Neural progenitor cell (in vitro differentiated cells): ENCODE measurements at places on chromosomes 3 and 15. TPM values are rescaled to one million over a fixed set of nuclear protein-coding genes. Genes with fewer than 3 reads are reported as not detected.

ST3GAL6 gene
- total RNA-seq, result 13.5 and 18.6 TPM in 2 replicates

FAM81A gene
- total RNA-seq, result 0.41 and 0.87 TPM in 2 replicates

ADGRG7 gene
- total RNA-seq, result not detected in 2 replicates

LDHAL6B gene
- not detected in 2 replicates for total RNA-seq

EOMES gene
- total RNA-seq, result not detected in 2 replicates

CMTM6 gene
- 62.0 and 70.2 TPM in 2 replicates for total RNA-seq

DAPK2 gene
- 5.4 and 9.7 TPM in 2 replicates for total RNA-seq

AP3B2 gene
- 0.97 and 1.7 TPM in 2 replicates for total RNA-seq

LNP1 gene
- total RNA-seq, result 17.9 and 26.5 TPM in 2 replicates

STRIT1 gene
- total RNA-seq, result not detected in 2 replicates

GRCh38 chr15:73752806-73753193 is 351 bp downstream of the INSYN1 start:
- peak; percentile 77 for DNase-seq

DNA sequence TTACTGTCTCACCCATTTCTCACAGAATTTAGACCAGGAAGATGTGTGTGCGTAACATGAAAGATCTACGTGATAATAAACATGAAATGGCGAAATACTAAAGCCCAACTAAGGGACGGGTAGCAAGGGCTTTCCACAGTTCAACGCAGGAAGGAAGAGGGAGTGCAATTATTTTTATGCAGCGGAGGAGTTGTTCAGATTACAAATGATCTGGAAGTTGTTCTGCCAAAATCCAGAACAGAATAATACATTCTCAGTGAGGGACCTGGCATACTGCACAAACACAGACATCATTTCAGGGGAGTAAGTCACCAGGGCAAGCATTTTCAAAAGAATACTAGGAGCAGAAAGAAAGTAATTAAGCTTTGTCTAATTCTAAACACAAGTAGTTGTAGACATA is 133.6 kb upstream of the RAP2B start:
- no peak for DNase-seq

DNA sequence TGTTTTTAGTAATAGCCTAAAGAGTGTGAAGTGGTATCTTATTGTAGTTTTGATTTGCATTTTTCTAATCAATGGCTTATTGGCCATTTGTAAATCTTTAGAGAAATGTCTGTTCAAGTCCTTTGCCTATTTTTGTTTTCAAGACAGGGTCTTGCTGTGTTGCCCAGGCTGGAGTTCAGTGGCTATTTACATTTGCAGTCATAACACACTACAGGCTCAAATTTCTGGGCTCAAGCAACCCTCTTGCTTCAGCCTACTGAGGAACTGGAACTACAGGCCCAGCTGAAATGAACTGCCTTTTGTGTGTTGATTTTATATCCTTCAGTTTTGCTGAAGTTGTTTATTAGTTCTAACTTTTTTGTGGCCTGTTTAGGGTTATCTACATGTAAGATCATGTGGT is 27.9 kb downstream of the BSN start:
- DNase-seq, result no peak

DNA sequence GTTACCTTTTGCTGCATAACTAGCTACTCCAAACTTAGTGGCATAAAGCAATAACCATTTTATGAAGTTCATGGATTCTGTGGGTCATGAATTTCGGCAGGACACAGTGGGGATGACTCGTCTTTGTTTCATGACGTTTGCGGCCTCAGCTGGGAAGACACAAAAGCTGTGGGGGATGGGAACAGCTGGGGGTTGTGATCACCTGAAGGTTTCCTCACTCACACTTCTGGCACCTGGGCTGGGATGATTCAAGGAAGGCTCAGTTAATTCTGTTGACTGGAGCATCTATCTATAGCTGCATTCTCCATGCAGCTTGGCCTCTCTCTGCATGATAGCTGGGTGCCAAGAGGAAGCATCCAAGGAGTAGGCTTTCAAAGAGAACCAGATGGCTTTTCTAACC is 332.8 kb downstream of the ULK4 start:
- DNase-seq, result no peak

GRCh38 chr3:149466192-149466591 is 8.3 kb upstream of the TM4SF4 start:
- DNase-seq, result no peak

- no peak for DNase-seq
Measured at GRCh38 chr3:126555795-126556636, 2.7 kb downstream of the C3orf22 start.

- DNase-seq, result peak; percentile 60
Measured at GRCh38 chr3:13494463-13495350, 14.6 kb downstream of the HDAC11 start.

GRCh38 chr3:58573640-58574039 is 3.6 kb downstream of the FAM107A start:
- no peak for DNase-seq

GRCh38 chr3:183563536-183563874 is 8.0 kb upstream of the KLHL6 start:
- DNase-seq, result no peak

DNA sequence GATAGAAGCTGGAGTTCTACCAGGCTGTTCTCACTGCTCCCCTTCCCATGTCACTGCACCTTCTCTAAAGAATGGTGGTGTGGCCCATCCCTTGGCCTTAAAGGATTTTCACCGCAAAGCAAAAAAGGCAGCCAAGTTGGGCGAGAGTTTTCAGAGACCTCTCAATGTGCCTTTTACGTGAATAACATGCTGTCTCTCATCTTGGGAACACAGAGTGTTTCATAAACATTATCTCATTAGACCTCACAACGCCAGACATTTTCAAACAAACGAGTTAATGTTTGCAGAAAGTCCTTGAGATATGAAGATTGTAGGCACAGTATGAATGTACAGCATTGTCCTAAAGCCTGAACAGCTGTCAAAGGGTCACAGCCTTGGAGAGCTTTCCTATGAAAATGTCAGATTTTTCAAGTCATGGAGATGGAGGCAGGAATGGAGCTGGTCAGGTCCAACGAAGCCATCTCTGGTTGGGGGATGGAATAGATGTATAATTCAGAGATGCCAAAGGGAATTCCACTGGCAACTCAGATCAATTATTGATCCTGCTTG is 21.3 kb downstream of the TM4SF1 start:
- DNase-seq, result no peak

GRCh38 chr3:134364936-134365765 is 9.1 kb downstream of the AMOTL2 start:
- DNase-seq, result peak; percentile 4

DNA sequence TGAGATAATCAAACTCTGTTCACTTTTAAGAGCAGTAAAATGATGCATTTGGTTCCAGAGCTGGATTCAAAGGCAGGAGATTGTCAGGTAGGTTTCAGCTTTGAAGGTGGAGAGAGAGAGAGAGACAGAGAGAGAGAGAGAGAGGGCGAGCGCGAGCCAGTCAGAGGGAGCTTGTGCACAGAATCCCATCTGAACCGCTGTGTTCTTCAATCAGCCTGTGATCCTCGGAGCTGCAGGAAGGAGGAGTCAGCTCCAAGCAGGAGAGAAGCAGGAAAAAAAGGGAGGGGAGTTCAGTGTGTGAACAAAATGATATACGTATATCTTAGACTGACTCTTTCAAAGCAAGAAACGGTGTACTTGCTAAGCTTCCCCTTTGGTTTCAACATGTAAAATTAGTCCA is at the start of gene GPR149:
Gene GPR149, minus strand, starts transcription at position 177 of the 400 bp plus-strand sequence. CDS start 575 bp downstream, outside the sequence.
- peak; percentile 70 for DNase-seq

DNA sequence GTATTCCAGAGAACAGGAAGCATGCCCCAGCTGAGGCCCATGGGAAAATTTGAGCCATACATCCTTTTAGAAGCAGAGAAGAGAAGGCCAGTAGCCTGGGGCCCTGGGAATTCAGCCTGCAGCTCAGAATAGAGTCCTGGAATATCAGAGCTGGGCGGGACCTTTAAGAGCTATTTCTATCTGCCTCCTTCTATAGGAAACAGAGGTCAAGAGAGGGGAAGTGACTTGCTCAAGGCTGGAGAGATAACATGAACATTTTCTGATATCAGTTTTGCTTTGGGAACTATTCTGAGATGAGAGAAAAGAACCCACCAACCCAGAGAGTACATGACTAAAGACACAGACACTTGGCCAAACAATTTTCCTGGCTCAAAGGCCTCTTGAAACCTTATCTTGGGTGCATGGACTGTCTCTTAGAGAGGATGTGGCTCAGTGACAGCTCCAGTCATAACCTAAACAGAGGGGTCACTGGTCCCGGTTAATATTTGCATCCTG is 26.0 kb downstream of the MASP1 start:
- DNase-seq, result no peak

DNA sequence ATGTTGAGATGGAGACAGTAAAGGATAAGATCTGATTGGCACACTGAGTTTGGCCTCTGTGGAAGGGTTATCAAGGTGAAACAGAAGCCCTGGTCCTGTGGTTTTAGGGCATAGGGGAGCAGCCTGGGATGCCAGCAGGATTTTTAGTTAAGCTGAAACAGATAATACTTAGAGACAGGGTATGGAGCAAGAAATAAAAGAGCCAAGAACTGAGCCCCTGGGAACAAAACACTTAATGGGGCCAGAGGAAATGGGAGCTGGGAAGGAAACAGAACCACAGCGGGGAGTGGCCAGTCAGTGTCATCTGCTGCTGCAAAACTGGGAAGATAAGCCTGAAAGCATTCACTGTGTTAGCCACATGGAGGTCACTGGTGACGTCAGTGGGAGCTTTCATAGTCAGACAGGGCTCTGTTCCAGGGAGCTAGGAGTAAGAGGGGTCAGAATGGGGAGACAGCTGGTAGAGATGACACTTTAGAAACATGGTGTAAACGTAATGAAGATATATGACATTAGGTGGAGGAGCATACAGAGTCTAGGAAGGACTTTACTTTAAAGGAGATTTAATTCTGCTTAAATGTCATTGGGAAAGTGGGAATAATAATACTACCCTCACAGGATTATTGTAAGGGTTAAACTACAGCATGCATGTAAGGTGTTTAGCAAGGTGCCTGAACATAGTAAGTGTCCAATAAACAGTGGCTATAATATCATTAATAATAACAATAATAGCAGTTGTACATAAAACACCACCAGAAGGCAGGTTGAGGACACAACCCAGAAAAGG is 172.7 kb upstream of the CTNNB1 start:
- DNase-seq, result peak; percentile 42

GRCh38 chr3:150388498-150389418 is 19.3 kb upstream of the TSC22D2 start:
- no peak for DNase-seq

DNA sequence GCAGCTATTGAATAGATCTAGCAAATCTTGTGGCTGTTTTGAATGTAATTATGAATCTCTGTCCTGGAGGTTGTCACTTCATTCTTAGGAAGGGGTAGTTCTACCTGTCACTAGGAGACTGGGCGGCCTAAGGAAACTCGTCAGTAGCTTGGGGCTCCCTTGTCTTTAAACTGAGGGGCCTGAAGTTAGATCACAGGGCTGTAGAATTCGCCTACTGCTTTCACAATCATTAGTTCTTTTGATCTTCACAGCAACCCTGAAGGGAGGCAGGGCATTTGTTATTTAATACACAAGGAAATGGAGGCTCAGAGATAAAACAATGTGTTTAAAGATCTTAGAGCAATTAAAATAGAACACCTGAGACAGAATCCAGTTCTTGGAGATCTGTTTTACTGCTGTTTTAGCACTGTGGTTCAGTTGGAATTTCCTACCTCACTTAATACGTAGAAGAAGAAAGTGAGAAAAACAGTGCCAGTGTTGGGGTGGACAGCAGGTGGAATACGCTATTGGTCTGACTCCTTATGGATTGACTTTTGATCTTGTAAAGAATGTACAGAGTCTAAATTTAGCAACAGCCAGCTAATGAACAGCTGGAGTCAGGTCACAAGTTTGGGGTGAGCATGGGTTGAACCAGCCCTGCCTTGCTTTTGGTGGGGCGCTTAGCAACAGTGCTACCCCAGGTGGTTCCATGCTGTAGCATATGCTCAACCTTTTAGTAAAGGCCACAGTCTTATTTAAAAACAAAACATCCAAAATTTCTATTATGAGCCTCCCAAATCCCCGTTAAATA is 71.4 kb upstream of the BHLHE40 start:
- DNase-seq, result no peak

- DNase-seq, result peak; percentile 20
Measured at GRCh38 chr3:49618412-49618811, 55.7 kb upstream of the APEH start.

DNA sequence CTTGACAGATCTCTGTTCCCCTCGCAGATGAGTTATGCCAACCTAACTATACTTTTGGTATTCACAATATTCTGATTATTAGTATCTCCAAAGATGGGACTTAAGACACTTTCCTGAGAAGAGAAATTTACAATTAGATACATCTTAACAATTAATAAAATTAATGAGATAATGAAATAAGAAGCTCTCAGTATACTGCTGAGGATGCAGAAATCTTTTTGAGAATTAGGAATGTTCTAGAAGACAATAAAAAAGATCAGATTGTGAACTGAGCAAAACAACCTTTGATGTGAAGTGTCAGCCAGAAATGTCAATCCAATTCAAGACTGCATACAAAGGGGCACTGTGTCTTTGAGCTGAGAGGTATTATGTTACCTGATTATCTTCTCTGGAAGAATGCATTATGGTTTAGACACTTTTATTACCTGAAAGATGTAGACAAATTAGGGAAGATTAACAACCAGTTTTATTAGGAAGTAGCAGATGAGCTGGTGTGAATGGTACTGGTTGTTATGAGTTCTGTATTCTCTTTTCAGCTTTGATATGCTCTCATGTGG is 262.9 kb downstream of the TIGIT start:
- no peak for DNase-seq

- DNase-seq, result no peak
Measured at GRCh38 chr3:87975716-87976115, 83.1 kb downstream of the CGGBP1 start.

DNA sequence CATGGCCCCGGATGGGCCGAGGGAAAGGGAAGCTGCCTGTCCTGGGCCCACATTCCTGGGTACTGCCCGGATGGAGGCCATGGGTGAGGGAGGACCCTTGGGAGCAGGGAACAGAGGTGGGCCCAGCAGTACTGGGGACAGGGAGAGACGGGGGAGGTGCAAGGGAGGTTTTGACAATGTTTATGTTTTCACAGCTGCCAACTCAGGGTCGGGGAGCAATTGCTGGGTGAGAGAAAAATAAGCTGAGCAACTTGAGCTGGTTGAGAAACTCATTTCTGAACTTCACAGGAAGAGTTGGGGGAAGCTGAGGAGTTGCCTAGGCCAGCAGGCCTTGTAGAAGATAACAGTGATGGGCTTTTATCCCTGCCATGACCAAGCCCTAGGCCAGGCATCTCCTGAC is 11.1 kb upstream of the TSPAN3 start:
- no peak for DNase-seq

- no peak for DNase-seq
Measured at GRCh38 chr3:186073641-186074040, 35.2 kb downstream of the ETV5 start.

GRCh38 chr15:66838671-66839239 is 136.7 kb downstream of the SMAD6 start:
- DNase-seq, result no peak

- DNase-seq, result no peak
Measured at GRCh38 chr15:35958975-35959374, 413.0 kb upstream of the DPH6 start.

DNA sequence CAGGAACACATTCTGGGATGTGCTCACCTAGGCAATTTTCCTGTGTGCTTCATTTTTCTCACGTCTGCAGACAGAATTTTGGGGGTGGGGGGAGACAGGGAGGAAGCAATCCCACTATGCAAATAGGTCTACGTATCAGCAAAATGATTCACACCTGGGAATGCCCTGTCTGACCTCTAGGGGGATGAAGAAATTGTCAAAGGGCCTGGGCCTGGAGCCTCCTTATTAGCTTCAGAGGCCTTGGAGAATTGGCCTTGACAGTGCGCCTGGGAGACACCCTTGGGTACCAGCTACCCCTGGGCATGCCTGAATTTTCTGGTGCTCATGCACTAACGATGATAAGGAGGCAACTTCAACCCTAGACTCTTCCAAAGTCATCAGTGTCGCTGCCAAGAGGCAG is 207.5 kb downstream of the CADPS start:
- DNase-seq, result peak; percentile 39

- no peak for DNase-seq
Measured at GRCh38 chr3:183790700-183791099, 34.7 kb downstream of the MAP6D1 start.
